HS-27A (cell line): ENCODE measurements at places on chromosomes 3 and 15.

- no peak for DNase-seq
Observed at GRCh38 chr3:20043825-20044224, 3.6 kb downstream of the KAT2B start.

DNA sequence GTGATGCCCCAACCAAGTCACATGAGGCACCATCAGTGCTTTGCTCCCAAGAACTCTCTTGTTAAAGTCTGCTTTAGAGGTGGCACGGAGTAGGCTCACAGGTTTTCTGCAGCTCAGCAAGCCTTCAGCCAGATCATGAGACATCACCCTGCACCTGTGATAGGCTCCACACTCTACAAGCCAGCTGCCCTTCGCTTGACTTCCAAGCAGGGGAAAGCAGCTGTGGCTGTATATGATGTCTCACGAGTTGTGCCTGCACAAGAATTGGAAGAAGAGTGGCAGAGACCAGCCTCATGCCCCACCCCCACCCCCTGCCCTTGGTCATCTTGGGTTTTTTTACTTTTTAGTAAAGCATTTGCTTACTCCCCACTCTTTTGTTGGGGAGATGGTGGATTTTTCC is 22.5 kb downstream of the MRPS11 start:
- no peak for DNase-seq

DNA sequence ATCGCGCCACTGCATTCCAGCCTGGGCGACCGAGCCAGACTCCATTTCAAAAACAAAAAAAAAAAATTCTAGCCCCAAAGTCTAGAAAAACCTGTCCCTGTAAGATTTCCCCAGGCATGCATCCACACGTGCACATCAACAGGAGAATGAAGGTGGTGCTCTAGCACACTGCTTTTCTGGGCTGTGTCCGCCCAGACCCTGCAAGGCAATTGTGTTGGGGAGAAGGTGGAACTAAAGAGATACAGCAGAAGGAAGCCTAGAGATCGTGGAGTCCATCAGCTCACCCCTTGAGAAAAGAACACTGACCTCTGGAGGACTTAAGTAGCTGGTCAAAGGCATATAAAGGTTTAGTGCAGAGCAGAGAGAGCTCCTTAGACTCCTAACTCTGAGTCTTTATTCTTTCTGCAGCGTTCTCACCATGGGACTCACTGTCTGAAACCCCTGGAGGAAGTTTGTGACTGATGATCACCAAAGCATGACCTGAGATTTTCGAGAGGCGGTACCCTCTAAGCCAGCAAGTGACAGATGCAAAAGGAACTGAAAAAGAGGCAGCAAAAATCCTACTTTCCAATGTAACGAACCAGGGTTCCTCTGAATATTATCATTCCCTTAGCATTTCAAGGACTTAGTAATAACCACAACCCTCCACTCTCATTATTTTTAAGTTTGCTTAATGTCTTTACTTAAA is 179.8 kb downstream of the MEX3B start:
- DNase-seq, result no peak

DNA sequence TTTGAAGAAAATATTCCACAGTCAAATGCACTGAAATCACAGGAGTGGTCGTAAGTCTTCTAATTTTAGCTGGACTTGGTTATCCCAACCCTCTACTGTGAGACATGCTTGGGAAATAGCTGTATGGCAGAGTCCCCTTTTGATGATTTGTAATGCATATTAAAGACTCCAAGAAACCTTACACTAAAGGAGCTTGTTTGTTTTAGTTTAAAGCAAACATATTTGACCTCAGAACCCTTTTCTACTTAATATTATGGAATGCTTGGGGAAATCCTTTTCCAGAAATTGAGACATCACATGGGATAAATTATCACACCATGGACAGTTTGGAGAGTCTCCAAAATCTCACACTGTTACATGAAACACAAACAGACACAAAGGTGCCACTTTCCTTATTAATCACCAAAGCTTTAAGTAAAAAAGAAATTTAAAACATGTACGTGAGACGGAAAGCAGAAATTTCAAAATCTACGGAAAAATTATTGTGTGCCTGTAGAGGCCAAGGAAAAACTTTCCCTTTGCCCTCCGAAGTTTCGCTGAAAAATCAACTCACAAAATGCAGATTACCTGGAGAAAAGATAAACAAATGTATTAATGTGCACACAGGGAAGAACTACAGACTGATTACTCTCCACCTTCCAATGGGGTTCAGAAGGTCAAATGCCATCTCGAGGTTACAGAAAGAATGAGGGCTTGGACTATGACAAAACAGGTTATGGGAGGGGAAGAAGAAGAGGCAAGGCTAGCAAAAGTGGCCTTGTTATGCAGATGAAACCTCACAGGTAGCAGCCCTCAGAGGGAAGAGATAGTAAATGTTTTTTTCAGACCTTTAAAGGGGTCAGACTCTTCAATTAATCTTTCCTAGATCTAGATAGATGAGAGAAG is 7.0 kb upstream of the CPB1 start:
- no peak for DNase-seq

DNA sequence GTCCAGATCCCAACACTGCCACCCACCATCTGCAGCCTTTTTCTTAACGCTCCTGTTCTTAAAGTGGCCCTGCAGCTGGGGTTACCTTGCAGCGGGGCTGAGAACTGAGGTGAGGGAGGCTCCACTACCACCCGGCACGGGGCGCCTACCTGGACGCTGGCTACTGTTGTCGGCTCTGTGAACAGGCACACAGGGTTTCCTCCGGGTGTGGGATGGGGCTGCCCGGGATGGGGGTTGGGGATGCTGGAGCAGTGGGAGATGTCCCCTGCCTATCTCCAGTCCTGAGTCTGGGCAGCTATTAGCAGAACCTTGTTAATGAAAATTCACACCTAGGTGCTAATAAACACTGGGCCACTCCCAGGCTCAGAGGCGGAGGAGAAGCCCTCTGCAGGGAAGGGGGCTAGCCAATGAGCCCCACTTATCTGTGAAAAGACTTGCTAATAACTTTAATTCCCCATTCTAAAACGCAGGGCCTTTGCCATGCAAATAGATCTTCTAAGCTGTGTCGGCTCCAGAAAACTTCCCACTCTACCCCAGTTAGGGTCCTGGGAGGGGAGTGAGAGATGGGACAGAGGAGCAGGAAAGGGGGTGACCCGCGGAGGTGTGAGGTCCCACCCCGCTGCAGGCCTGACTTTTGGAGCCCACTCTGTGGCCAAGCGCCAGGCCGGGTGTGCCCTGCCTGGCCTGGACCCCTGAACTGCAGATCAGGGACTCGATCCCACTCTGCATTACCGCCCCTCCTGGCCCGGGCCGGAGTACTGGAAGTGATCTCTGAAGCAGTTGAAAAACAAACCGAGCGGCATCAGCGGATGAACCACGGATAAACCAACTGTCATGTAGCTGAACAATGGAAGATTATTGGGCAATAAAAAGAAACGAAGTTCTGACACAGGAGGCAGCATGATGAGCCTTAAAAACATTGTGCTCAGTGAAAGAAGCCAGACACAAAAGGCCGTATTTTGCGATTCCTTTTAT is 3.1 kb downstream of the MESP1 start:
- DNase-seq, result no peak

- DNase-seq, result no peak
Observed at GRCh38 chr15:74863239-74864056, 9.7 kb downstream of the SCAMP2 start.

DNA sequence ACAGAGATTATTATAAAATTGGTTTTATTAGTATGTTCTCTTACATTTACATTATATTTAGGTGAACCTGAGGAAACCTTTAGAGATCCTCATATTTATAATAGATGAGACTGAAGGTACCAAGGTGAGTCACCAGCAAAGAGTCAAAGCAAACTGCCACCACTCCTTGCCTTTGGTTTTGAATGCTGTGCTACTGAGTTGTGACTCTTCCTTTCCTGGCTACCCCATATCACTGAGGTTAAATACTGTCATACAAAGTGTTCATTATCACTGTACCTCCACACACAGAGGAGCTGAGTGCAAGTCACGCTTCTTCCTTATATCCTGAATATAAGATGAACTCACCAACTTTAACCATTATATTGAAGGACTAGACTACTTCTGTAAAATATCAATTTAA is 168.2 kb downstream of the CBLB start:
- DNase-seq, result no peak

- DNase-seq, result no peak
Observed at GRCh38 chr3:38533285-38533976, 37.3 kb downstream of the EXOG start.

DNA sequence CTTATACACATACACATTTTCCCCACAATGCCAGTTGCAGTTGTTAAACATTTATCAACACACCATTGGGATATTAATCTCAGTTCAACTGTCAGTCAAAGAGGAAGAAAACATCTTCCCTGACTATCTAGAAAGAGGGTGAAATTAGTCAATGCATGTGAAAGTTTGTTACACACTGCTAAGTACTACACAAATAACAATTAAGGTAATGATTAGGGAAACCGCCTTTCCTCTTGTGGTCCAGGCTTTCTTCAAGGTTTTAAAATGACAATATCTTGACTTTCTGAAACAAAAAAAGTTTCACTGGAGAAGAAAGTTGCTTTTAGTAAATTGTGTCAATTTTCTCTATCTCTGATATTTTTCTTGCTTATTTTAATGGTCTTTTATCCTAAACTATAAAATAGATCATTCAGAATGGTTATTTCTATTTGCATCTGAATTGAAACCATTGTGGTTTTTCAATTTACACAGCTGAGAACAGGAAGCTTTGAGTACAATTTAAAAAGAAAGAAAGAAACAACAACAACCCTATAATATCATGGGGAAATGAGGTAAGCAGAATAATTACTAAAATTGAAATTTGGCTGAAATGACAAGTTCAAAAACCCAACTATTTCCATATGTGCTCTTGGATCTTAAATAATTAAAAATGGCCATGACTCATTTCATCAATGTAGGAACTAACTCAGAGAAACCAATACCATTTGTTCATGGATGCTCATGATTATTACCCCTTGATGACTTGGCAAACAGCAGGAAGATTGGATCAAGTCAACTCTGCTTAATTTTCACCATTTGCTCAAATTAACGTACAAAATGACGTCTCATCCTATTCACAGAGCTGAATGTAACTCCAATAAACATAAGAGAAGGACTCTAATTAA is 31.7 kb downstream of the GPR149 start:
- no peak for DNase-seq

GRCh38 chr3:43919029-43919428 is 228.3 kb downstream of the ABHD5 start:
- DNase-seq, result no peak
